Astrocyte (in vitro differentiated cells and primary cell): ENCODE measurements at places on chromosomes 12 and 14.
A peak's percentile ranks its signal among the peaks of the same experiment; 100 is the strongest.

GRCh38 chr12:75157385-75157784 is 52.3 kb downstream of the KCNC2 start:
- no peak for DNase-seq

DNA sequence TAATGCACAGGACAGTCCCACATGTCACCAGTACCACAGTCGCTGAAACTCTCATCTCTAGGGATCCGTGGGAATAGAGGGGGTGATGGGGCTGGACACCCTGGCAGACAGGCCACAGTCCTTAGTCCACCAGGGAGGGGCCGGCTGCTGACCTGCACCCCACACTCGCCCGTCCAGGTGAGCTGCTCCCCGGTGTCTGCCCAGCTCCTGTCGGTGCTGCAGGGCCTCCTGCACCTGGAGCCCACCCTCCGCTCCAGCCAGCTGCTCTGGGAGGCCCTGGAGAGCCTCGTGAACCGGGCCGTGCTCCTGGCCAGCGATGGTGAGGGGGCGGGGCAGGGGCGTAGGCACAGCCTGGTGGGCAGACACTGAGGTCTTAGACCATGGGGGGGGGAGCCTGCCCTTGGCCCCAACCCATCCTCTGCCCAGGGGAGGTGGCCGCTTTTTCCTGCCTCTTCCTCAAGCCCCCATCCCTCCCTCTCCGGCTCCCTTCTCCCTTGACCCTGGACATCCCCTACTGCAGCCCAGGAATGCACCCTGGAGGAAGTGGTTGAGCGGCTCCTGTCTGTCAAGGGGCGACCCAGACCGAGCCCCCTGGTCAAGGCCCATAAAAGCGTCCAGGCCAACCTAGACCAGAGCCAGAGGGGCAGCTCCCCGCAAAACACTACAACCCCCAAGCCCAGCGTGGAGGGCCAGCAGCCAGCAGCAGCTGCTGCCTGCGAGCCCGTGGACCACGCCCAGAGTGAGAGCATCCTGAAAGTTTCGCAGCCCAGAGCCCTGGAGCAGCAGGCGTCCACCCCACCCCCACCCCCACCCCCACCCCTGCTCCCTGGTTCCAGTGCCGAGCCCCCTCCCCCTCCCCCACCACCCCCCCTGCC is 17.1 kb upstream of the ADSS1 start:
- DNase-seq: no peak

DNA sequence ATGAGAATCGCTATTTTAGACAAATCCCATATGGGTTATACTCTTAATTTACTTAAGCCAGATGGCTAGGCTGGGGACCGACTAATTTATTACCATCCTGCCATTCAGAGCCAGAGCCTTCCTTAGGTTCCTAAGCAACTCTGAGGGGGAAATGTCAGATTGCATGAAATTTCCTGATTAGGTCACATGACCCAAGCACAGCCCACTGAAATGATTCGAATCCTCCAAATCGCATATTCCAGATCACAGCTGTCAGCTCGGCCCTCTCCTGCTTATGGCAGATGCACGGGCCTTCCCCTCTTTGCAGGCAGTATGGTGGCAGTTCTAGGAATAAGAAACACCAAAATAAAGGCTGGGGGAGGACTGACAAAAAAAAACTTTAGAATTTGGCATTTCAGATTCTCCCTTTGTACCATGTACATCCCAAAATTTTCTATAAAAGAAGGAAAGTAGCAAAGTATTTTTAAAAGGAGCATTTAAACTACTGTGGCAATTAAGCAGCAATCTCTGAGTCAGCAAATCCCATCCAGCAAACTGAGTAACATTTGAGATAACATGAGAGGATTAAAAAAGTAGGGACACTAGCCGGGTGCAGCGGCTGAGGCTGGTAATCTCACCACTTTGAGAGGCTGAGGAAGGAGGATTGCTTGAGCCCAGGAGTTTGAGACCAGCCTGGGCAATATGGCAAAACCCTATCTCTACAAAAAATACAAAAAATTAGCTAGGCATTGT is 30.5 kb upstream of the NUDT4 start:
- no peak for DNase-seq

GRCh38 chr12:95739561-95740313 is 50.8 kb downstream of the NTN4 start:
- no peak for DNase-seq

GRCh38 chr14:54299410-54300363 is 97.1 kb upstream of the CDKN3 start:
- peak; percentile 99 for DNase-seq

- no peak for DNase-seq
These were observed 34.8 kb downstream of the DUSP16 start for GRCh38 chr12:12527820-12528296.

GRCh38 chr12:104281636-104282035 is 21.9 kb upstream of the EID3 start:
- DNase-seq: peak; percentile 82

GRCh38 chr12:52043386-52044212 is 7.6 kb upstream of the NR4A1 start:
- DNase-seq: peak; percentile 36
